ENCODE measurements at places on chromosomes 5 and 9.

DNA sequence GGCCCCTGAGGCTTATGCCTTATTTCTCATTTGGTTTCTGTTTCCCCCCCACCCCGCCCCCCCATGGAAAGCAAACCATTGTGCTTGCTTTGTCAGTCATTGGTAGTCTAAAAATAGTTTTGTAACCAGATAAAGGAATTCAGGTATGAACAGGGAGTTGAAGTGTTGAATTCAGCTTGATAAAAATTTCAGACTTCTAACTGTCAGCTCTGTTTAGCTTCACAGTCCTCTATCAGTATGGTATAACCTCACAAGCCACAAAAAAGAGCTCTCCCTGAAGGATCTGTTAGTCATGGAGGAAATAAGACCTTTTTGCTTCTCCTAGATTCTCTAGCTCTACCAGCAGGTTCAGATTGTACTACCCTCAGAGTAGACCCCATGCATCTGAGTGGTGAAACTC, 378.1 kb downstream of the TMEM38B start:
- DNase-seq, result no peak

DNA sequence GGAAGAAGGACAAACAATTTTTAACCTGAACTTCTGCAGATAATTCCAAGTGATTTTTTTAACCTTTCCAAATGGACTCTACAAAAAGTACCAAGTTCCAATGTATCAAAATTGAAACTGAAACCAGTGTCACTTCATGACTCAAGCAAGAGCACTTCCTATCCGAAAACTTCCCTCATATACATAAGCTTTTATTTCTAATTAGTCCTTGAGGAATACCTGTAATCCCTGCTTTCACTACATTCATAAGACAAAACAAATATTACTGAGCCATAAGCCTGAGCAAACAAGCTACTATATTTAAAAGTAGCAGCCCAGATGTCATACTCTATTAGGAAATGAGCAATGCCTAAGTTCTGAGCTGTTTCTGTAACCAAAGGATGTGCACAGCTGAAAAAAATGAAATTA, 224.4 kb downstream of the EBF1 start:
- DNase-seq, result no peak

DNA sequence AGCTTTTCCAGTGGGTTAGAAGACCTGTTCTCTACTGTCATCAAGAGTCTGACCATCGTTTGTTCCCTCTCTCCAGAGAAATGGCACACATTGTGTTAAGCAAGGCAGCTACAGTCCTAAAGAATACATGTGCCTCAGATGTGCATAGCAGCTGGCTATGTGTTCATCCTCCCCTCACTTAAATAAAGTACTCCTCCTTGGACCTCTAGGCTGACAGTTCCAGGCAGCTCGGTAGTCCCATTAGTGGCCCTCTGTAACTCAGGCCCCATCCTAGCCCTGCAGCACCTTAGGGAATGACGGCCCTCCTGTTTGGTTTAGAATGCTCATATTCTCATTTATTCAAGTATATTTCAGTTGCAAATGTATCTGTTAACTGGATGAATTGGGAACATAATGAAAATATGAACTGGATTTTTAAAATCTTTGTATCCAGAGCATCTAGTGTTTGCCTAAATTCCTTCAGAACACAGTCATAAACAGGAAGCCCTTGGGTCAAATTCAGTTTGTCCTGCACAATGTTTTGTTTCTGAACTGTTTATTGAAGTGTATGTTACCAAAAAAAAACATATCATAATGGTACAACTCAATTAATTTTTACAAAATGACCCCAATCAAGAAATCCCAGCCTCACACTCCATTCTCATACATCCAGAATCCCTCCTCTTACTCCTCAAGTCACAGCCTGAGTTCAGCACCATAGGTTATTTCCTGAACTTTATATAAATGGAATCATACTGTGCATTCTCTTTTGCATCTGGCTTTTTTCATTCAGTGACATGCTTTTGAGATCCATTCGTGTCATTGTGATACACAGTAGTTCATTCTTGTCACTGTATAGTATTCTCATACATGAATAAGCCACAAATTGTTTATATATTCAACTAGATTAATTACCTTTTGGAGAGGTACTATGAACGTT, 1.6 kb upstream of the ASPN start:
- DNase-seq, result no peak

DNA sequence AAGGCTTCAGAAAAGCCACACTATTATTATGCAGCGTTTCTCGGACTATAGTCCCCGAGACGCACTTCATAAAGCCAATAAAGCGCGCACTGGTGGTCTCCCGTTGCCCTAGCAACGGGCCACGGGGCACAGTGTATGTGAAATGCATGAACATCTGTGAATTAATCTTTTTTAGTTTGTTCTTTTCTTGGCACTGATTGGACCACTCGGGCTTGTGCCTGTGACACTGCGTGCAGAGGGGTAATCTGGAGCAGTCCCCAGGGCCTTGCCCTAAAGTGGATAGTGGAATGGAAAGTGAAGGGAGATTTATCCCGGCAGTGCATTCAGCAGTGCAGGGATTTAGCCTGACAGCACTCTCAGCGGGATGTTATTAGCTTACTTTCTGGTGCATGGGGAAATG, 92.1 kb downstream of the TLE4 start:
- no peak for DNase-seq

- DNase-seq, result no peak
Observed at GRCh38 chr5:14995229-14995628, 123.7 kb upstream of the ANKH start.

DNA sequence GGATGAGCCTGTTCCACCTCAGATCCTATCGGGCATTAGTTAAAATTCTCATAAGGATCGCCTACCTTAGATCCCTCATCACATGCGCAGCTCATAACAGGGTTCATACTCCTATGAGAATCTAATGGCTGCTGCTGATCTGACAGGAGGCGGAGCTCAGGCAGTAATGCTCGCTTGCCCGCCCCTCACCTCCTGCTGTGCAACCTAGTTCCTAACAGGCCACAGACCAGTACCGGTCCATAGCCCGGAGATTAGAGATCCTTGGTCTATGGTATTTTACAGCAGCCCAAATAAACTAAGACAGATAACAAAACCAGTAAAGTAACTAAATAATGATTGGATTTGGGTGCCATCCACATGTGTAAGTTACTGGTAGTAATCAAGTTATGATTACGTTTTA, 17.5 kb downstream of the GOLPH3 start:
- DNase-seq, result no peak

GRCh38 chr5:126435261-126435660, 12.1 kb downstream of the GRAMD2B start:
- no peak for DNase-seq

DNA sequence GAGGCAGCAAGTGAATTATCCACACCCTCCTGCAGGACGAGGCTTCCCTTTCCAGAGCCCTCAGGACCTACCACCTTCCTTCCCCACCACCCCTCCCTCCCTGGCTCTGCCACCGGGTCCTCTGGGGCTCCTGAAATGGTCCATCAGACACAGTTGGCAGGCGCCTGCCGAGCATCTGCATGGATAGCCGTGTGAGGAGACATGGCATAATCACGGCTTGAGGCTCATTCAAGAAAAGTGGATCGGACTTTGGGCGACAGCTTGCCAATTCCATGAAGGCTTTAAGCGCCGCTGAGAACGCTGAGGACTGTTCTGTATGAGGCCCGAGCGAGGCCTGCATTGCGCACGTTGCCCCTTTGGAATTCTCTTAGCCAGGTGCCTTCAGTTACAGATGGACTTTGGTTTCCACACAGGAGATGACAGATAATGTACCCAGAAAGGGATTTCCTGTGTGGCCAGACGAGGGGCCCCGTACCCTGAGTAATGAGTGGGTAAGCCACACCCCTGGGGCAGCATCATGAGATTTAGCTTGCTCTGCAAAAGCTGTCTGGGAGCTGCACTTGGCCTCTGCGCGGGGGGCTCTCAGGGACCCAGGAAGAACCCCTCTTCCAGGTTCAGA, 179.8 kb downstream of the OLFM1 start:
- no peak for DNase-seq

GRCh38 chr5:140240987-140241706, 61.8 kb downstream of the PFDN1 start:
- no peak for DNase-seq

All from NK-92 treated with Interleukin-12 subunit alpha and Interleukin-12 subunit beta, amount 100 ng/mL, for 24 hours (cell line).